ENCODE measurements at places on chromosomes 1 and 21. TPM values are rescaled to one million over a fixed set of nuclear protein-coding genes. Genes with fewer than 3 reads are reported as not detected.

DNA sequence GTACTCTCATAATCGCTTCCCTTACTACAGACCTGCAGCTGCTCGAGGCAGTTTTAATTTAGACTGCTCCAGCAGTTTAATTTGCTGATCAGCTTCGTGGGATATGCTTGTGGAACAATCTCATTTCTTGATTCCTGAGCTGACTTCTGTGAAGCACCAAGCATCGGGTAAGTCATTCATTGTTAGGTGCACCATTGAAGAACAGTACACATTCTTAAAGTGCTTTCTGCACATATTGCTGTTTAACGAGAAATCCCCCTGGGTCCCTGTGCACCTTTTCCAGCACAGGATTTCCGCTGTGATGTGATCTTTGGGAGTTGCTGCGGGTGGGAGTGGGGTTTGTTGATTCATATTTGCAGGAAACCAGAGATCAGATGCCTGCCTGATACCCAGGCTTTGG lies 9.1 kb downstream of the GALNT2 start:
- no peak overlapping the region for H3K27ac ChIP-seq
- H3K36me3 ChIP-seq = no peaks in the 10 kb centered on the region
- H3K27me3 ChIP-seq = no peaks in the 10 kb centered on the region
- DNase-seq = no peak

- no peak for DNase-seq
- no peaks in the 10 kb centered on the region for H3K4me1 ChIP-seq
- no peak overlapping the region for H3K27ac ChIP-seq
These were observed 24.1 kb upstream of the RNF187 start for GRCh38 chr1:228463009-228463558.

DNA sequence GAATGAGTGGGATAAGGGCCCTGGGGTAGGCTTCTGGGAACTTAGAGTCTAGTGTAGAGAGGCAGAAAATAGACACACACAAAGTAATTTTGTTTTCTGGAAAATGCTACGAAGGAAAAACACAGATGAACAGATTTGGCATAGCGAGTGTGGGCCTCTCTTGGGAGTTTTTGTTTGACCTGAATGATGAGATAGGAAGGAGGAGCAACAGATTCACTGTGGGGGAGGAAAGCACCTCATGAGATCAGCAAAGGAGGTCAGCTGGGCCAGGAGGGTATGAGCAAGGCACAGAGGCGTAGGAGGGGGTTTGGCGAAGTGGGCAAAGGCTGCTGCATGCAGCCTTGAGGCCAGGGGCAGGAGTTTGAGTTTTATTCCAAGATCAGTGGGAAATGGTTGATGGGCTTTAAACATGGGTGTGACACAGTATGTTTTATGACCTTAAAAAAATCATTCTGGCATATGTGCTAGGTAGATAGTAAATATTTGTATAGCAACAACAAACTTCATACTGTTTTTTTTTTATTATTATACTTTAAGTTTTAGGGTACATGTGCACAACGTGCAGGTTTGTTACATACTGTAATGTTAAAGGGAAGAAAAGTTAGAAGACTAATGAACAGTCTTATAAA lies 57.9 kb downstream of the FGGY start:
- H3K36me3 ChIP-seq = no peaks in the 10 kb centered on the region
- no peak overlapping the region for H3K4me3 ChIP-seq
- H3K4me1 ChIP-seq = no peaks in the 10 kb centered on the region
- H3K27ac ChIP-seq = no peak overlapping the region
- no peak for DNase-seq

Gene SSR2
- total RNA-seq = 151 TPM

Gene SAMSN1
- total RNA-seq = 14.4 TPM

All from aorta (tissue), 5 donors.